Activated T-cell treated with anti-CD3 and anti-CD28 coated beads for 24 hours (primary cell): ENCODE measurements at places on chromosomes 7 and 10.

DNA sequence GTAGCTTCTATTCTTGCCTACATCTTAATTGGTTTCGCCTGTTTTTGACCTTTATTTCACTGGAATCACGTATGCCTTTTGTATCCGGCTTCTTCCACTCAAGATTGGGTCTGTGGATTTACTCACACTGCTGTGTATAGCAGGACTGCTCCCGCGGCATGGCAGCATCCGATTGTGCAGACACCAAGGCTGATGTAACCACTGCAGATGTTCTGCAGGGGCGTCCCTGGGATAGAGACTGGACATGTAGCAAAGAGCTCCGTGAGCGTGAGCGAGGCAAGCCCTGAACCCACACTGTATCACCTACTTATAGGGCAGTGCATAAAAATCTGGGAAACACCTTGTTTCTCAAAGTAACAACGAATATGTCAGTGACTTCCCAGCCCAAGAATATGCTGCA lies 11.4 kb upstream of the IDI2 start:
- DNase-seq, result no peak

GRCh38 chr10:31296754-31297153 lies 22.3 kb upstream of the ZEB1 start:
- DNase-seq, result no peak

DNA sequence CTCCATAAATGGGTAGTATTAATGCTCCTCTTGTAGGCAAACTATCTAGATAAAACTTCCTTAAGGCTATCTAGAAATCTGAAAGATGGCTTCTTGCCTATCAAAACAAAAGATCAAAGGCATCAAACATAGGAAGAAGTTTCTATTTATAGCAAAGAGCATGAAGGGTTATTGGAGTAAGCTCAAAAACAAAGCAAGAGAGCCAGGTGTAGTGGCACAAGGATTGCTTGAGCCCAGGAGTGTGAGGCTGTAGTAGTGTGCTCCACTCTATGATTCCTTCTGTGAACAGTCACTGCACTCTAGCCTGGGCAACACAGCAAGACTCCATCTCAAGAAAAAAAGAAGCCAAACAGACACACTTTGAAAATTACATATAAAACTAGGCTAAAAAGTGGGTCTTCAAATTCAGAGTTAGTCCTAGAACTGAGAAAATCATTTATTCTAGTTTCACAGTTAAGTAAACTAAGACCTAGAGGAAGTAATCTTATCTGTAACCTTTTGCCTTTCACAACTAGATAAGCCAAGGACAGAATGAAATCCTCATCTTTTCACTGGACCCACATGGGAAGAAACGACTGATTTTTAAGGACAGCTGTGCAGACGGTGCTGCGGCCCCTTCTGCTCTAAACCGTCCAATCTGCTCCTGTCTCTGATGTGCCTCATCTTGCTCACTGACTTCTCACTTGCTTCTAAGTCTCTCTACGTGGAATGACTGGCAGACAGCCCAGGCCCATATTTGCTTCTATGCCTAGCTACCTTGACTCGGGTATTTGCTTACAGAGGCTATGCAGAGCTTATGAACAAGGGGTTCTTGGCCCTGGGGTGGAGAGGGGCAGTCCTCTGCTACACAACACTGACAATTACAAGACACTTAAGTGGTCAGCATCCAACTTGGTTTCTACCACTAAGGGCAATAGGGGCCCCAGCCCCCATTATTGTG lies 50.0 kb downstream of the ESYT2 start:
- no peak for DNase-seq

DNA sequence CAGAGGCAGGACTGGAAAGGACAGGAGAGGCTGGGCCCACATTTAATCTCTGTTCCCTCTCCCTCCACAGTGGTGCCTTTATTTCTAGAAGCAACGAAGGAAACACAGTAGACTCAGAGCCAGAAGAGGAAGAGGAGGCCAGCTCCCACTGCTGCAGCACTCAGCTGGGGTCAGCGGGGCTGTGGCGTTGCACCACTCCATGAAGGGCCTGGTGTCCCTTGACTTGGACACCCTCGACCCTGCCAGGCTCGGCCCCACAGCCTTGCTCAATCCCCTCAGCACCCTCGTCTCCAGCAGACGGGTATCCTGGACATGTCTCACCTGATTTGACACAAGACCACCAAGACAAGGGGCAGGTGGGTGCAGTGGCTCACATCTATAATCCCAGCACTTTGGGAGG lies 38.8 kb downstream of the PRKAG2 start:
- no peak for DNase-seq

GRCh38 chr10:50324046-50324445 lies 72.7 kb upstream of the ASAH2 start:
- no peak for DNase-seq

GRCh38 chr10:78041170-78042057 lies 7.8 kb downstream of the RPS24 start:
- DNase-seq, result no peak

DNA sequence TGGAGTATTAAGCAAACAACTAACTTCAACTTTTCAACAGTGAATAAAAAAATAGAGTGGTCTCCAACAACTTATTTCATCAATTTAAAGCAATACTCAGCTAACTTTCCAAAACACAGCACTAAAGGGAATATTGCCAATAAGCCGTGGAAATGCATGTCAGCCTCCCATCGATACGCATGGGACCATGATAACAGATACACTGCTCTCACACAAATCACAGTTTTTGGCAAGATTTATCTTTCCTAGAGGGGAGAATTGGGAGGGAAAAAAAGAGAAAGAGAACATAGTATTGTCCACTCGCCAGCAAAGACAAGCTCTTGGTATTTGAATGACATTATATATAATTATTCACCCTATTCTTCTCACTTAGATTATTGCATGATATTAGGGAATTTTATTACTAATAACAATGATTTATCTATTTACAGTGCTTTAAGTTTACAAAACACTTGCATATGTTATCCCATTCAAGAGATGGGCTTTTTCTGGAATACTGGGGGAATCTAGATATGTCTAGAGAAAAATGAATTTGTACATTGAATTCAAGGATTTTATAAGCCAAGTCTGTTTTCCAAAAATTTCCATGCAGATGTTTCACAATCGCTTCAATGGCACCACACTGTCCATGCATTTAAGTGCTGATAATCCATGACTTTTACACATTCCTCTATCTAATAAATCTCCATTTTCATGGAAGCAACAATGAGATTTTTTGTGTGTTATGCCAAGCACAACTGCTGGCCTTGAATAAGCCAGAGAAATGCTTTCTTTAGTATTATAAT lies 194.0 kb upstream of the MGMT start:
- DNase-seq, result no peak

- DNase-seq, result no peak
Observed at GRCh38 chr10:97515271-97515978, 16.7 kb downstream of the UBTD1 start.

- DNase-seq, result no peak
Observed at GRCh38 chr7:10657201-10657600, 316.5 kb upstream of the PHF14 start.

DNA sequence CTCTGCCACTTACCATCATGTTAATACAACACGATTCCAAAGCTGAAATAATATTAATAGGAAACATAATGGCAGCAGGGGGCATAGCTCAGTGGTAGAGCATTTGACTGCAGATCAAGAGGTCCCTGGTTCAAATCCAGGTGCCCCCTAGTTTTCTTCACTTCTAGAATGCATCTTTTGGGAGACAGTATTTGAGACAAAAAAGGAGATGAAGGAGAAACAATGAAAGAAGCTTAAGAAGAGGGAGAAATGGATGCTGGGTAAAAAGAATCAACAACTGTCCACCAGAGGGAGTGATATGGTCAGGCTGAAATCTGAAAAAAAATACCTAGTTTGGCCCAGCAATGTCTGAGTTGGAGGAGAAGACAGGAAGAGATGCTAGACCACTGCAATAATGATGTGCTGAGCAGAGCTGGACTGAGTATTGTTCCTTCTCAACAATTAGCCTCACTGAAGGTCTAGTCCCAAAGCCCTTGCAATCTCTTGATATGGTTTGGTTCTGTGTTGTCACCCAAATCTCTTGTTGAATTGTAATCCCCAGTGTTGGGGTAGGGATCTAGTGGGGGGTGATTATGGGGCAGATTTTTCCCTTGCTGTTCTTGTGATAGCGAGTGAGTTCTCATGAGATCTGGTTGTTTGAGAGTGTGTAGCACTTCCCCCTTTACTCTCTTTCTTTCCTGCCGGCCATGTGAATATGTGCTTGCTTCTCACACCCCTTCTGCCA lies 48.3 kb downstream of the ZNF783 start:
- DNase-seq, result no peak

DNA sequence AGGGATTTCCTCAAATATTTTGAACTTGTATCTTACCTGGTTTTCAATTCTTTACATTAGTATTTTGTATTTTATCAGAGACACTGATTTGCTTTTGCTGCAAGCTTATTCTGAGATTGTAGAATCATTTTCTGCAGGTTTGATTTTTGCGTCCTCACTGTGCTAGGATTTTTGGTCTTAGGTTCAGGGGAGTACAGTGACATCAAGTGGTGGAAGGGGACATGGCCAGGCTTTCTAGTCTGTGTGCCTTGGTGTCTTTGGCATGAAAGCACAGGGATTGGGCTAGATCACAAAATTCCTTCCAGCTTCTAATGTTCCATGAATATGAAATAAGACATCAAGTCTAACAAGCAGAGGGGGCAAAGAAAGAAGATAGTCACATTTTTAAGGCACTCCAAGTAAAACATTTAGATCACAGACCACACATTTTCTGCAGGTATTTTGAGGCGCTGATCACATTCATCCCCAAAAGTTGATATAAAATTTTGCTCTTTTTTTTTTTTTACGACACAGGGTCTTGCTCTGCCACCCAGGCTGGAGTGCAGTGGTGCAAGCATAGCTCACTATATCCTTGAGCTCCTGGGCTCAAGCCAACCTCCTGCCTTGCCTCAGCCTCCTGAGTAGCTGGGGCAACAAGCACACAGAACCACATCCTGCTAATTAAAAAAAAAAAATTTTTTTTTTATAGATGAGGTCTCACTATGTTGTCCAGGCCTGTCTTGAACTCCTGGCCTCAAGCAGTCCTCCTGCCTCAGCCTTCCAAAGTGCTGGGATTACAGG lies 124.4 kb downstream of the PON1 start:
- DNase-seq, result no peak

GRCh38 chr7:50261593-50261992 lies 42.9 kb upstream of the IKZF1 start:
- DNase-seq, result no peak

- DNase-seq, result peak; percentile 6
Observed at GRCh38 chr7:137626469-137627067, 220.2 kb downstream of the DGKI start.

DNA sequence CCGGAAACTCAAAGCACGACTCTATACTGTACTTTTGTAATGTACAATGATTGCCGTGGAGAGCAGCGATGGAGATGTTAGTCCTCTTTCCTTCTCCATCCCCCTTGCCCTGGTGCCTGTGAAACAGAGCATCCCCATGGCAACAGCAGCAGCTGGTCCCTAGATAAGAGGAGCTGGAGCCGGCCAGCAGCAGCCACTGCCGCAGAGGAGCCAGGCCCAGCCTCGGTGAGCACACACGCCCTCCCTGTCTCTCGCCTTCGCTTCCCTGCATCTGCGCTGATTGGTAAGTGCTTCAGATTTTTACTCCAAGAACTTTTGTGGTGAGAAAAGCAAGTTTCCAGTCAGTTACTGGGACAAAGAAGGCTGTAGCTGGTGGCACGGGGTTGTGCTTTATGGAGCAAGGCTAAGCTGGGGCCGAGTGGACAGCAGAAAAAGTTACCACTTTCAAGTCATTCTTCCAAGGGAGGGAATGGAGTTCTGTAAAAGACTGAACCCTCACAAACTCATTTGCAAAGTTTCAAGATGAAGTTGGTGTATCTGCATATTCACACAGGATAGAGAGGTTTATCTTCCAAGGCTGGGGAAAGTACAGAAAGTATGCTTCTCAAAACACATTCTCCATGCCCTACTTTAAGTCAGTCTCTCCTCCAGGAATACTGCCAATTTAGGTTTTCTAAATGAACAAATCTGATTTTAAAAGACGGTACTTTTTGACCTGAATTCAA lies at the start of gene PPP1R17:
Gene PPP1R17, plus strand, starts transcription at position 192 of the 725 bp plus-strand sequence. CDS start 5,227 bp downstream, outside the sequence.
- no peak for DNase-seq

GRCh38 chr10:113753020-113753692 lies 1.7 kb downstream of the PLEKHS1 start:
- DNase-seq, result no peak

GRCh38 chr10:1214882-1215540 lies 158.8 kb downstream of the WDR37 start:
- DNase-seq, result no peak

DNA sequence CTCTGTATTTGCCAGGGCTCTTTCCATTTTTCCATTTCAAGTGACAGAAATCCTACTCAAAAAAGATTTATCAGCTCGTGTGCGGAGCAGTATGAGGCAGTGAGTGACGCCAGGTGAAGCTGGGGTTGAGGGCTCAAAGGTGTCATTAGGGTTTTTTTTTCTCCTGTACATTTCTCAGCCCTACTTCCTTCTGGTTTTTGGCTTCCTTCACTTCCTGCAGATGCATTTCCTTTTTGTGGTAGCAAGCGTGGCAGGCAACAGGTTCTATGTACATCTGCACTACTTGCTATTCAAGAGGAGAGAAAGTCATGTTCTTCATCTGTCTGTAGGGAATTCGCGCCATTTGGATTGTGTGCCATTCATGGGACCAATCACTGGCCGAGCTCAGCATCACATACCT lies 52.8 kb upstream of the AOAH start:
- DNase-seq, result no peak
